NCI-H1105 treated with DMSO at 0.1 percent for 48 hours (cell line): ENCODE measurements at places on chromosomes 5 and 9.

DNA sequence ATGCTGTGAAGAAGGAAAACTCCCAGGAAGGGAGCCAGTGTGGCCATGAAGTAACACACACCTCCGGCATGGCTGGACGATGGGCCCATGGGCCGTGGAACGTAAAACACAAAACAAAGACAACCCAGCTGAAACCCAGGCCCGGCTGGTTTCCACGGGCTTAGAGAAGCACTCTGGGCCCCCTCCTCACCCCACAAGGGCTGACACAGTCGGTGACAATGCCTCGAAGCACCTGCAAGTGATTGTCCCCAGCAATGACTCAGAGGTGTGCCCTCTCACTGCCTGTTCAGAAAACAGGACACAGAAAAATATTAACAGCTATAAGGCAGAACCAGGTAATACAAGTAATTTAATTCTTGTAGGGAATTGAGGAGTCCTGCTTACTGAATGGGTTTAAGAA, 135.3 kb downstream of the ROR2 start:
- no peak for DNase-seq

DNA sequence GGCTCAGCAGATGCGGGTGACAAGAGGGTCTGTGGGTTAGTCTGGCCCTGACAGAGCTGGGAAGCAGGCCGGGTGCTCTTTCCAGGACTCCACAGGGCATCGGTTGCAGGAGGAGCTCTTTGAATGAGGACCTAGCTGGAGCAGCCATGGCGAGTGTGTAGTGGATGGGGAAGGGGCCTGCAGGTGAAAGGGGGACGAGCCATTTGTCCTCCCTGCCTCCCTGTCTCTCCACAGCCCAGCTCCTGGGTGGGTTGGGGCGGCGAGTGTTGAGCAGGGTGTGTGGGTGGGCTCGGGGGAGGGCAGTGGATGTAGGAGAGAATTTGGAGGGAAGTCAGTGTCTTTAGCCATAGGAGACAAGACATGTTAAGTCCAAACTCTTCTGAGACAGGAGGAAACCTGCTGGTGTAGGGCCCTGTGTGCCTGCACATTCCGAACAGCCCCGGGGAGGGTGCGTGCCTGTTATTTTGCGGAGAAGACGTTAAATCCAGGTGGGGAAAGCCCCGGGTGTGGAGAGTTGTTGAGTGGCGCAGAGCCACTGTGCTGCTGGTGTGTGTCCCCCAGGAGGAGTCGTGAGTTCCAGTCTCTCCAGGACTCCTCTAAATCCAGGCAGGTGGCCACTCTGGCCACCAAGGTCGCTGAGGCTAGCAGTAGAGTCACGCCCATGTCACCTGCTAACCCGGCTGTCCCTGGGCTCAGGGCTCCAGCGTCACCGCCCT, 73.6 kb downstream of the PSMB7 start:
- no peak for DNase-seq

DNA sequence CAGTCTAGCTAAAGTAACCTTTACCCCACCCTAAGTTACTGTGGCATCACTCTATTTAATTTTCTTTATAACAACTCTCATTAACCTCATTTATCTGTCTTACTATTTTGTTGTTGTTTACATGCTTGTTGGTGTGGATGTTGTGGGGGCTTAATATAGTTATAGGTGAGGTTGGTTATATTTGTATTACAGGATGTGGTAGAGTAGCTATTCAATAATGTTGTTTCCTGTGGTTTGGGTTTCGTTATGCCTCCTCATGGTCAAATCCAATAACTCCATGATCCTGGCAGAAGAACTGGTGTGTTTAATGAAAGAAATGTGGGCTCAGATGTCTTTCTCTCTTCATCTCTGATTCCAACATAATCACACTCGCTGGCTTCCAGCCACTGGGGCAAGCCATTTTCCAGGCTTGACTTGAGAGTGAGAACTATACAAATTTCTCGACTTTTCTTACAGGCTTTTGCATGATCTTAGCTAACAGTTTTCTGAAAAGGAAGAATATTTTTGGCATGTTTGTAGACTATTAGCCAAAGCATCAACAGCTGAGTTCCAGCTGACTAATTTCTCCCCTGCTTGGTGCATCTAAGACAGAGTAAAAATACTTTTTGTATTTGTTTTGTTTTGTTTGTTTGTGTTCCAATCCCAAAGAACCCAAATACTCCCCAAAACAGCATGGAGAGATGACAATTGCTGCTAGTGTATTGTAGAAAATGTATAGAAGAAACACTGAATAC, 303.7 kb upstream of the PAPPA start:
- no peak for DNase-seq

DNA sequence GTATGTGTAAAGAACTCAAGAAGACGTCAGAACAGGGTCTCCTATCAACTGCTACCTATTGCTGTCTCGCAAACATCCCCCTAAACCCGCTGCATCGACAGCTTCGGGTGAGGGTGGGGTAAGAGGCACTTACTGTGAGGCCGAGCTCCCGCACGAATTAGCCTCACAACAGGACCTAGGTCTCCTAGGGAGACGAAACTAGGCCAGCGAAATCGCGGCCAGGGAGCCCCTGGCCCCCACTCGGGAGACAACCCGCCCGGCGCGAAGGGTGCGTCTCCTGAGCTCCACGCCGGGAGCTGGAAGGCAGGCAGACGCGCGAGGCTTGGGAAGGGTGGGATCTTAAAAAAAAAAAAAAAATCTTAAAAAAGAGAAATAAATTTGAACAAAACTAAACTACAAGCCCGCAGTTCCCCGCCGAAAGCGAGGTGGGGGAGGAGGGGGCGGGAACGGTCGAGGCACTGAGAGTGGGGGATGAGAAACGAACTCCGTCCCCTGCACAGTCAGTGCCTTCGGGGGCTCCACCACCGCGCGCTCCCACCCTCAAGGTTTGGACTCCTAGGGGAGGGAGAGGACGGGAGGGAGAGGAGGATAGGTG, 33.0 kb upstream of the NFIB start:
- no peak for DNase-seq

DNA sequence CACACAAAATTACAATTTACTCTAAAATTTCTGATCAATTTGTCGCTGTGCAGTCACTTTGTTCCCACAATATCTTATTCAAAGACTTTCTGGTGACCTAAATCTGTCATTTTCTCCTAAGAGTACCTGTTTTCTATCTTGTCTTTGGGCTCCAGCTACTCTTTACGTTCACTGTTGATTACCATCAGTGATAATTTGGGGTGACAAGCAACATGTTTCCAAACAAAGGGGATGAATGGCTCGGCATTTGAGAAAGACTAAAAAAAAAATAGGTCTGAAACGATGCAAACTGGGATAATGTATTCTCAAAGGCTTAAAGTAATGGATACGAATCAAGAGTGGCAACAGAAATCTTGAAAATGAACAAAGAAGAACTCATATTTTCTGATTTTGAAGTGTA, 205.2 kb upstream of the DAB2 start:
- DNase-seq = no peak

DNA sequence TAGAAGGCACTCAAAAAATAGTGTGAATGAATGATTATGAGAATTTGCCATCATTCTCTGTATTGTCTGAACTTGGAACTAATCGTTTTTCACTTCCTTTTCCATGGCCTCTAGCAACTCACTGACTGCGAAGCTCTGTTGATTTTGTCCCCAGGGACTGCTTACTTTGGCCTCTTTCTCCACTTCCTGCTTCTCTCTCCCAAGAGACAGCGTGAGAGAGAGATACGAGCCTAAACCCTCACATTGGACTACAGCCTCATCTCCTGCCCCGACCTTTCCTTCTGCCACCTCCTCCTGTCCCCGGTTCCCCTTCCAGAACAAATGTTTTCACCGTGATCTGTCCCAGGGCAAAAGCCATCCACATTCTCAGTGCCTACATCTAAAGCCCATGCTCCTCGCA, 300.8 kb upstream of the PANK3 start:
- DNase-seq = no peak
